GM12892 (cell line): ENCODE measurements at places on chromosomes 4 and X.

- DNase-seq = no peak
These were observed 36.8 kb downstream of the LRP2BP start for GRCh38 chr4:185358959-185359358.

GRCh38 chrX:39915596-39915995, 182.2 kb downstream of the BCOR start:
- DNase-seq = no peak

GRCh38 chr4:92885632-92886031, 581.9 kb downstream of the GRID2 start:
- no peak for DNase-seq

DNA sequence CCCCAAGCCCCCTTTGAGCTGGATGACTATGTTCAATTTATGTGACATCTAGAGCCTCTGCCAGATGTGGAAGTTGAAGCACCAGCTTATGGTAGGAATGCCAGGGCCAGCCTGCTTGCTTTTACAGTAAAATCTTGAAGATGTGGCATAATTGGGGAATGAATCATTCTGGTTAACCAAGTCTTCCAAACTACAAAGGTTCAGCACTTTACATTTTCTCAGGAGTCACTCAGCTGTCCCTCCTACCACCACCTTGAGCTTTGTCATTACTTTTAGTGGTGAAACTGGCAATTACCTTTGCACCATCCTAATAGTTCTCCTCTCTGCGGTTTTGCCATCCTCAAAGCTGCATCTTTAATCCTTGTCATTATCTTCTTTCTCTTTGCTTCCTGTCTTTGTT, 172.2 kb downstream of the HS6ST2 start:
- no peak for DNase-seq

GRCh38 chrX:1484638-1485019, 31.9 kb upstream of the ASMTL start:
- DNase-seq = no peak

DNA sequence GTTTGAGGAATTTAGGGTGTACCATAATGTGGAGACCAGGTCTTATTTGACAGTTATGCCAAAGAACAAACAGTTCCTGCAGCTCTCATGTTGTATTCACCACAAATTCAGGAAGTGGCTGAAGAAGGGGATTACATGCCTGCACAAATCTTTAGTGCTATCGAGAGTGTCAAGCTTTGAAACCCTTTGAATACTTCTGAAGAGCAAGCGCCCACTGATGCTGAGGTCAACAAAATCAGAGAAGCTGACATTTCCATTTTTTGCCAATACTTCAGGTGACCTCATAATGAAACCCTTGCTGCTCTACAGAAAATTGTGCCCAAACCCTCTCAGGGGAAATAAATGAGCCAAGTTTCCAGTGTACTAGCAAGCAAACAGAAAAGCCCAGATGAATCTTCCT, 28.4 kb downstream of the PAK3 start:
- no peak for DNase-seq

DNA sequence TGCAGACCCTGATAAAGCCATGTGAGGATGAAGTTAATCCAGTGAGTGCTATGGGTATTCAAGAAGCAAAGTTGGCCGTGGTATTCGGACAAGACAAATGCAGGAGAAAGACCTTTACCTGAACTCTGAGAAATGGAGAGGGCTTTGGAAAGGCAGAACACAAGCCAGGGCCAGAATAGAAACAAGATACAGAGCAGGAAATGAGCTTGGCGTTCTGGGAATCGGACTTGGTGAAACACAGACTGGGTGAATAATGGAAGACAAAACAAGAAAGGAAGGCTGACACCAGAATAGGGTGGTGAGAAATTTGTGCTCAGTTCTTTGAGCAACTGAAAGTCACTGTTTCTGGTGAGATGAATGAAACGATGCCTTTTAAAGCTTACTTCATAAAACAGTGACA, 83.3 kb downstream of the VEGFC start:
- DNase-seq = no peak

- DNase-seq = no peak
These were observed 192.6 kb upstream of the FAM241A start for GRCh38 chr4:111952688-111953087.

GRCh38 chr4:148780426-148781005, 338.3 kb upstream of the NR3C2 start:
- no peak for DNase-seq

DNA sequence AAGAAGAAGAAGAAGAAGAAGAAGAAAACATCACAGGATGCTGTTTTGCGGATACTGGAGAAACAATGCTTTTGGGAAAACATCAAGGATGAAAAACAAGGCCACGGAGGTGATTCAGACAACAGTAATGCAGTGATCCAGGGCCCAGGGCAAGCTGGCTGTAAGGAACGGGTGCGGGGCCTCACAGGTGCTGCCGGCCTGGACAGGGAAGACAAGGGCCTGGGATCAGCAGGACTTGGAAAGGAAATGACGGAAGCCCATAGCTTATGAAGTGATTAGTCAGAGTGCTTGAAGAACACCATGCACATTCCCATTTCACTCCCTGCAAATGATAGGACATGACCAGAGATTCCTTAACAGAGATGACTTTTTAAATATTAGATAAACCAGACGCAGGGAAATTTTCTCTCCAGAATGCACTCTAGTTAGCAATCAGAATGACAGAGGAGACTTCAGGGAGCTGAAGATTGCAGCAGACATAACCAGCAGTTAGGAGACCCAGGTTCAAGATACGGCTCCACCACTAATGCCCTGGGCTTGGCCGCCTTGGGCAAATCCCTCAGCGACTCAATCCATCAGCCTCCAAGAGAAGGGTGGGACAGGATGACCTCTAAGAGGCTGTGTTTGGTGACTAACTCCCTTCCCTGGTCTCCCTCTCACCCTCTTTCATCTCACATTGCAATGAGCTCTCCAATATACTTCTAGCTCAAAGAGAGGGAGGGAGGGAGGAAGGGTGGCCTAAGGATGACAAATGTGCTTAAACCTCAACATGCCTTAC, 54.1 kb downstream of the APBB2 start:
- DNase-seq = no peak

- no peak for DNase-seq
These were observed 54.5 kb downstream of the RS1 start for GRCh38 chrX:18617407-18617750.

GRCh38 chr4:142194905-142195304, 558.5 kb downstream of the IL15 start:
- DNase-seq = no peak

- no peak for DNase-seq
These were observed 20.6 kb downstream of the GABRQ start for GRCh38 chrX:152658302-152658701.

DNA sequence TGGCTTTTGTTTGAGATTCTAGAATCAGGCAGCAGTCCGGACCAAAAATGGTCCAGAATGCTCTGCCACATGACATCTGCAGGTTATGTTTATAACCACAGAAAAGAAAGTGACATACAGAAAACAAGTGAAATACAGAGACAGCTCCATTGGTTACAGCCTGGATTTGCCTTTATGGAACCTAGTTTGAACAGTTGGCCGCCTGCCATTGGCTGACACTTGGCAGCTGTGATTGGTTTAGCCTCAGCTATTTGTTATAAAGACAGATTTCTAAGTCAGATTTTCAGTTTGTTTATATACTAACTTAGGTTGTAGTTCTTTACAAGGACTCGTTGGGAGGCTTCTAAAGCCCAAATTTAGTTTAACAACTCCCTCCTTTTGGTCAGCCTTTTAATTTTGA, 40.8 kb upstream of the IL9R start:
- no peak for DNase-seq

- DNase-seq = no peak
These were observed 144.3 kb upstream of the CPEB2 start for GRCh38 chr4:14857981-14858380.

DNA sequence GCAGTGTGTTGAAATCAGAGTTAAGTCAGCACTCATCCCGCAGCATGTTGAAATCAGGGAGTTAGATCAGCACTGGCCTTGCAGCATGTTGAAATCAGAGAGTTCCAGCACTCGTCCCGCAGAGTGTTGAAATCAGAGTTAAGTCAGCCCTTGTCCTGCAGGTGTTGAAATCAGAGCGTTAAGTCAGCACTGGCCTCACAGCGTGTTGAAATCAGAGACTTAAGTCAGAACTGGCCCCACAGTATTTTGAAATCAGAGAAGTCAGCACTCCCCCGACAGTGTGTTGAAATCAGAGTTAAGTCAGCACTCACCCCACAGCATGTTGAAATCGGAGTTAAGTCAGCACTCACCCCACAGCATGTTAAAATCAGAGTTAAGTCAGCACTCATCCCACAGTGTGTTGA, 10.9 kb upstream of the UVSSA start:
- no peak for DNase-seq

DNA sequence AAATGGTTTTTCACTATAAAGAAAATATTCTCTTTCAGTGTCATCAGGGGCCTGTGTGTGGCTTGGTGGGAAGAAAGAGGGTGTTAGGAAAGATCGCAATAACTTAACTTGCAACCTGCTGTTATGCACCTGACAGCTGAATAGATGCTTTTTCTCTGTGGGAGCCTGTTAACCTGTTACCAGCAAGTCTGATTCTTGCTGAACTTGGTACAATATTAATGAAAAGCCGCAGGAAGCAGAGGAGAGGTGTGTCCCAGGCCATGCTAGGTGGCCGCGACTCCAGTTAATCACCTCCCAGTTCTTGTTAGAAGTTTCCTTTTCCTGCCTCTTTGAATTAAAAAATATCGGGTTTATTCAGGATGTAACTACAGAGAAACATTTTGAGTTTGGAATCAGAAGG, 494.8 kb upstream of the AGA start:
- no peak for DNase-seq

DNA sequence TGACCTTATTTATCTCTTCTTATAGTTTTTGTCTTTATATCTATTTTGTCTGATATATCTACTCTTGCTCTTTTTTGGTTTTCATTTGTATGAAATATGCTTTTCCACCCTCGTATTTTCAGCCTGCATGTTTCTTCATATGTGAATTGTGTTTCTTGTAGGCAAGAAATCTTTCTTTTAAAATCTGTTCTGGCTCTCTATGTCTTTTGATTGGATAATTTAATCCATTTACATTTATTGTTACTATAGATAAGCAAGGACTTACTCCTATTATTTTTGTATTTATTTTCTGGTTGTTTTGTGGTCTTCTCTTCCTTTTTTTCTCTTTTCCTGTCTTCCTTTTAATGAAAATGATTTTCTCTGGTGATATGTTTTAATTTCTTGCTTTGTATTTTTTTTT, 403.1 kb downstream of the DCAF12L2 start:
- DNase-seq = no peak

DNA sequence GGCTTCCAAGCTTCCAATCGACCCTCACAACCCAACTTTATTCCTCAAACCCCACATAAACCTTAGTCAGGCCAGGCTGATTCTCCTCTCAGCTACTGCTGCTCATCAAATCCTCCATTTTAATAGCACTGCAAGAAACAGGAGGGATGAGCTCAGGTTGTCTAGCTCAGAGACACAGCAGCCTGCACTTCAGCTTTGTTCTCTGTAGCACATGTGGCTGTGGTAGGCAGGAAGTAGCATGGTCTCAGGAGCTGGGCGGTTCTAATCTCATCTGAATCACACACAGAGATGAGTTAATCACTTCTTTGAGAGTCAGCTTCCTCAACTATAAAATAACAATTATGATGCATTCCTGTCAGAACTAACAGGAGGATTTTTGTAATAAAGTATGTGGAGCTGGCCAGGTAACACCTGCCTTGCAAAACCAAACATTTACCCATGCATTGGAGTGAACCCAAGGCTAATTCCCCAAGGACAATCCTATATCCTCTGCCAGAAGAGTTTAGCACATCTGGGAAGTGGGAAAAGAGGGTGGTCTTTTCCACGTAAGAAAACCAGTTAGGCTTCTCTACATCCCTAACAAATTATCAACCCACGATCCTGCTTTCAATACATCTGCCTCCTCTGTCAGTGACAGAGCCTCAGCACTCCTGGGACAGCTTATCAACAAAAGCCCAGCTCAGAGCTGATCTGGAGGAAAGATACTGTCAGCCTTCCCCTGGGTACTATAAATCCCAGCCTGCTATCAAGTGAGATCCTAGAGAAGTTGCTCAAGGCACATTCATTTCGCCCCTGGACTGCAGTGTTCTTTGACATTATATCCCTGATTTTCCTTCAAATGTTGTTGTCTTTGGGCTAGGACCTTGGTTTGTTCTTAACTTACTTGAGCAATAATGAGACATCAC, 32.8 kb downstream of the ELOVL6 start:
- no peak for DNase-seq

DNA sequence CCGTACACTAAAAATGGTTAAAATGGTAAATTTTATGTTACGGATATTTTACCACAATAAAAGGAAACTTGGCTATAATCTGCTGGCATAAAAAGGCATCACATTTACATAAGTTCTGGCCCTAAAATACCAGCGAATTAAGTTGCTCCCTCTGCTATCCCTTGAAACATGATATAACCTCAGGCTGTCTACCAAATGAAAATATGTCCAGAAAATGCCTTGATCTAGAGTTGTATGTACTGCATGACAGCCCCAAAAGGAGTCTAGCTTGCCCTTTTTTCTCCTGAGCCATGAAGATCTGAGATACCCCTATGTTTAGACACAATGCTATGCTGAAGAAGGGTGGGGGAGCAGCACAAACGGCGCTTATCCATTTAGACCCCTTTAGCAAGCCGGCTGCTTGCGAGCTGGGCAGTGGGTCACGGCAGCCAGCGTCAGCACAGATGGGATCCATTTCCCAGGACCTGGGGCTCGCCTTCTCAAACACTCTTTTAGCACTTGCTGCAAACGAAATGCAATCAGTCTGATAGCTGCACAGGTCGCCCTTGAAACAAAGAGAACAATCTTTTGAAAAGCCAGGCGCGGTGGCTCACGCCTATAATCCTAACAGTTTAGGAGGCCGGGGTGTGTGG, 77.0 kb downstream of the AFAP1 start:
- DNase-seq = no peak

GRCh38 chr4:109126856-109127255, 175.6 kb downstream of the COL25A1 start:
- no peak for DNase-seq

DNA sequence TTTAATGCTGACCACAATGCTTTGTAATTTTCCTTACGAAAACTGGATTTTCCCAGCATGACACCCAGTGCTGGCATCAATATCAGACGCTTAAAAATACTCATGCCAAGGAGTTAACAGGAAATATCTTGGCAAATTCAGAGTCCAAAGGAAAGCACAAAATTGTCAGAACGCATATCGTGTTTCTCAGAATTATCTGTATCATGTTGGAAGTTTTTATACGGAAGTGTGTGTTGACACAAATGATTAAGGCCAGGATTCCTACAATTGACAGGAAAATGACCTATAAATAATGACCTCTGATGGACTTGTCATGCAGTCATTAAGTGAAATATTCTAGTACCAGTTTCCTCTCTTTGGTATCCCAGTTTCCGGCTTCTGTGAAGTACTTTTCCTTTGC, 132.1 kb upstream of the TLL1 start:
- DNase-seq = no peak

DNA sequence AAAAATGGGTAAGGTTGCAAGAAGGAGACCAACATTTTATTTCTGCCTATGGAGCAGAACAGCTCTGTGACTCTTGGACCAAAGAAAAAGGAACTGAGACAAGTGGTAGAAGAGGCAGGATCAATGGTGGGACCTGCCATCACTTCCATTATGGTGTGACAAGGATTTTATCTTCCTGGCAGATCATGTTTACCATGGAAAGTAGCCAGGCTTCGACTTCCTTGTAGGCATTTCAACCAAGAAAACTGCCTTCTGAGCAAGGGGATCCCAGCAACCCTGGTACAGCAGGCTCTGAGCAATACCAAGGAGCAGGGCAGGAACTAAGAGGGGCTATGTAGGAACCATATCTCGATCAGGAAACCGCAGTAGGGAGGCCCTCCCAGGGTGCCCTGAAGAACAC, 317.4 kb downstream of the IQCM start:
- DNase-seq = no peak

- no peak for DNase-seq
These were observed 88.3 kb downstream of the EVC2 start for GRCh38 chr4:5619913-5620625.
